CD4-positive, CD25-positive, alpha-beta regulatory T cell (primary cell): ENCODE measurements at places on chromosomes 6 and 20.
A peak's percentile ranks its signal among the peaks of the same experiment; 100 is the strongest.

DNA sequence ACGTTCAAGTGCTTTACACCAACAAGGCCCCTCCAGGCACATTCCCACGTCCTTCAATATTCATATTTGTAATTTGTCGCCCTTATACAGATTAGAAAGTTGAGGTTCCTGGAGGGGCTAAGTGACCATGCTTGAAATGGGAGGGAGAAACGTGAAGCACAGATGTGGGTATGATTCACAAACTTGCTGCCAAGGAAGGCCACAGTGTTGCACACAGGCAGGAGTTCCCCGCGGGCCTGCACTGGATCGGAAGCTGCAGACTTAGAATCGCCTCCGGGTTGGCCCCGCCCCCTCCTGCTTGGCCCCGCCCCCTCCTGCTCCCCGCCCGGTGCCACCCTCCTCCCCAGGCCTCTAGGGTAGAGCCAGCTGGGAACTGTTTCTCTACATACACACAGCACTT is 58.2 kb upstream of the QKI start:
- no peak for DNase-seq

DNA sequence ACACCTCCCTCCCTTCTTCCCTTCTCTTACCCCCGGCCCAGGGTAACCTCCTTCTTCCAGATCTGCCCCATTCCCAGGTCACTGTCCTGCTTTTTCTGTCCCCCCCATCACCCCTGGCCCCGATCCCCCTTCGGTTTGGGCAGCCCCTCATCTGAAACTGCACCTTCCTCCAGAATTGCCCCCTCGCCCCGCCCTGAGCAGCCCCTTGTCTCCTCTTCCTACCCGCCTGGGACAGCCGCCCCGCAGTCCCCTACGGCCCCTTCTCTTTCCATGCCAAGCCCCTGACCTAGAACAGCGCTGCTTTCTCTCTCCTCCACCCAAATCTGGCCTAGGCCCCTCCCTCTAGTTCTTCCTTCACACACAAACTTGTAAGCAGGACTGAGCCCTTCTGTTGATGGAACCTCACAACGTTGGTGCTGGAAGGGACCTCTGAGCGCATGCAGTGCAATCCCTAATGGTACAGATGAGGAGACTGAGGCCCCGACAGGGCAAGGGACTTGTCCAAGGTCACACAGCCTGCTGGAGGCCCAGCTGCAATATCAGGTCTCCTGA is 630 bp downstream of the PPP2R5D start:
- DNase-seq = peak; percentile 50

DNA sequence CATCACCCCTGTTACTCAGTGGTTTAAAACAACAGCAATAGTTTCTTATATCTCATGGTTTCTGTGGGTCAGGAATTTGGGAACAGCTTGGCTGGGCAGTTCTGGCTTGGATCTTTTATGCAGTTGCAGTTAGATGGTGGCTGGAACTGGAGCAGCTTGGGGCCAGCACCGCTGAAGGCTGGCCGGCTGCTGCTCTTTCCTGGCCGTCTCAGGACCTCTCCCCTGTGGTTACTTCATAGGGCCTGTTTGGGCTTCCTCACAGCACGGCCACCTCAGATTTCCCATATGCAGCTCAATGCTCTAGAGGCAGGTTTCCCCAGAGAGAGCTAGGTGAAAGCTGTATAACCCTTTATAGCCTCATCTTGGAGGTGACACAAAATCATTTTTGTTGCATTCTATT is 15.6 kb downstream of the PKIG start:
- no peak for DNase-seq

- DNase-seq = no peak
Observed at GRCh38 chr20:36360429-36360828, 54.3 kb downstream of the DLGAP4 start.

DNA sequence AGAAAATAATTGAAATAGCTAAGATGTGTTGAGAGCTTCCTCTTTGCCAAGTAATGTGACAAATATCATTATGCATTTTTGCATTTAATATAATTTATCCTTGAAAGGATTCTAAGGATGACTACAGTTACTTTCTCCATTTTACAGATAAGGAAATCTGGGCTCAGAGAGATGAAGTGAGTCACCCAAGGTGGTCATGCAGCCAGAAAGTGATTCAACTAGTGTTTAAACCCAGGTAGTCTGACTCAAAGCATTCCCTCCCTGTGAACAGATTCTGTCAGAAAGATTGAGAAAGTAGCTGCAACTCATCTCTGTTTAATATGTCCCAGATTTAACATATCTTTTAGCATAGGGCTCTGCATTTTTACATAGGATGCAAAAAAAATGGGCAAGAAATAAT is 28.1 kb downstream of the NRSN1 start:
- DNase-seq = no peak

DNA sequence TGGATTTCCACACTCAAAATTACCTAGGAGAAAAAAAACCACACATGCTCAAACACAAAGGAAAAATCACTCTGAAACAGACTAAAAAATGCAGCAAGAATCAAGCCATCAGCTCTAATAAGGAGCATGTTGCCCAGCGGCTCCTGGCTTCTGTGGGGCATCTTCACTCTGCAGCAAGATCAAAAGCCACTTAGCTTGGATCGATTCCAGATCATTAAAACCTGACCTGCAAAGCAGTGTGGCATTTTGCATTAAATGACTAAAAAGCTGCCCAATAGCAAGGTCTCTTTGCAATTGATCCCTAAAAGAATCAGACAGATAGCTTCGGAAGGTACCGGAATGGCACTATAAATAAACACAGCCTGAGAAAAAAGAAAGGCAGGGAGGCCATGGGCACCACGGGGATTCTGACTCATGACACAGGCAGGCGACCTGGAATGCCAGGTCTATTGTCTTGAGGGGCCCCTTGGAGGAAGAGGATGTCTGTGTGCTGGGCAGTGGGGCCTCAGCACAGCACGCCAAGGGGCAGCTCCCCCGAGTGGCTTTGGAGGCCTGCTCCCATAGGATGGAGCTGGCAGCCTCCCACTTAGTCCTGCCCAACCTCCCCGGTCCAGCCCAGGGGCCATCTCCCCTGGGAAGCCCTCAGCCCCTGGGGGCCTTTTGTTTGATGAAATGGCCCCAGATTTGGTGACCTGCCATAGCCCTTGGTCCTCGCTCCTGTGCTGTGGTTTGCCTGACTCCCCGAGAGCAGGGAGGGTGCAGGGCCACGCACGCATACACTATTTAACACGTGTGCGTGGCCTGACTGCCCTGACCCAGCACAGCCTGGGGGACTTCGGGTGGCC is 7.6 kb downstream of the LEMD2 start:
- no peak for DNase-seq

GRCh38 chr6:149492798-149493343 is 8.1 kb upstream of the ZC3H12D start:
- peak; percentile 47 for DNase-seq

- DNase-seq = no peak
Observed at GRCh38 chr6:137910843-137911456, 43.9 kb downstream of the TNFAIP3 start.

GRCh38 chr6:41644297-41644879 is 6.1 kb downstream of the MDFI start:
- no peak for DNase-seq

DNA sequence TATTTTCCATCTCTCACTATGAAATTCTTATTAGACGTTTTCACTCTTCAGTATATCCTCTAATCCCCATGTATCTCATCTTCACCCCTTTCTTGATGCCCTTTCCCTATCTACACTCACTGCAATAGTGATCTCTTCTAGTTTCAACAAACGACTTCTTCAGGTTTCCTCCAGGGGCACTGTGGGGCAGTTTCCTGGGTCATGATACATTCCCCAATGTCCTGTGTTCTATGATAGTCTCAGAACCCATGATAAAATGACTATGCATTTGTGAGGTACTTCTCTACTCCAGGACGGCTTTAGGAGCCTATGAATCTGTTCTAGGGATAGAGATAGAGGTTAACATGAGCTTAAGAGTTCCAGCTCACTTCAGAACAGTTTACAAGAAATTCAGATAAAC is 183.3 kb downstream of the FOXC1 start:
- peak; percentile 39 for DNase-seq

- DNase-seq = no peak
Observed at GRCh38 chr20:7516621-7517111, 423.6 kb downstream of the HAO1 start.
